ENCODE measurements at places on chromosomes 7 and 10. TPM values are rescaled to one million over a fixed set of nuclear protein-coding genes. Genes with fewer than 3 reads are reported as not detected.

Gene TAF3
- total RNA-seq = 15.6 TPM

GRCh38 chr10:113560071-113560470 is 7.2 kb downstream of the HABP2 start:
- H3K4me3 ChIP-seq = no peak overlapping the region
- no peak overlapping the region for H3K27ac ChIP-seq
- H3K36me3 ChIP-seq = no peaks in the 10 kb centered on the region
- DNase-seq = no peak
- H3K4me1 ChIP-seq = peaks cover 6% of the 10 kb centered on the region

GRCh38 chr10:86434656-86435055 is 68.1 kb upstream of the GRID1 start:
- no peak overlapping the region for H3K4me3 ChIP-seq
- peaks cover 6% of the 10 kb centered on the region for H3K4me1 ChIP-seq
- H3K27me3 ChIP-seq = no peaks in the 10 kb centered on the region
- H3K27ac ChIP-seq = no peak overlapping the region
- no peak for DNase-seq

Gene PTN
- total RNA-seq = not detected

DNA sequence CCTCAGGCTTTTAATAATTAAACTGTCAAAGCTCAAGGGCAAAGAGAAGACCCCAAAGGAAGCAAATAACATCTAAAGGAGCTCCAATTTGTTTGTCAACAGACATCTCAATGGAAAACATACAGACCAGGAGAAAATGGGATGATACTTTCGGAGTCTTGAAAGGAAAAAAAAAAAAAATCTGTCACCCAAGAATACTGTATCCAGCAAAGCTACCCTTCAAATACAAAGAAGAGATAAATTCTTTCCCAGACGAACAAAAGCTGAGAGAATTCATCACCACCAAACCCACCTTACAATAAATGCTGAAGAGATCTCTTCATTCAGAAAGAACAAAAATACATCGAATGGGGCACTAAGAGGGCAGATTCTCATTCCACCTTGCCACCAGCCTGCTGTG is 232.8 kb downstream of the PTPRN2 start:
- peaks cover 6% of the 10 kb centered on the region for H3K36me3 ChIP-seq
- DNase-seq = no peak
- no peak overlapping the region for H3K27ac ChIP-seq
- H3K27me3 ChIP-seq = peaks cover 20% of the 10 kb centered on the region
- no peak overlapping the region for H3K4me3 ChIP-seq

DNA sequence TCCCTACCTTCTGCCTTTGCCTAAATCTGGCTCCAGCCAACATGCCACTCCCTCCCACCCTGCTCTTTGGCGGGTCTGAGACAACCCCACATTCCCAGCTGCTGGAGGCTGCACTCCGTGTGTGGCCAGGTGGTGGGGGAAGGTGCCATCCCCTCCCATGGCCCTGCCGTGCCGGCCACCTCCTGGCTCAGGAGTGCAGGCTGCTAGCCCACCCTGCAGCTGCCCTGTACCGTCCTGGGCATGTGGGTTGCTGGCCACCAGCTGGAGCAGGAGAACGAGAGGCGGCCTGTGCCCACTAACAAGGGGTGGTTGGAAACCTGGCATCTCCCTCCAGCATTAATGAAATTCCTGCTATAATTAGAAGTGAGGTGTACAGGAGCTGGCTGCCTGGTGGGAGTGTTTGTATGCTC is 97.6 kb downstream of the ZMIZ1 start:
- no peaks in the 10 kb centered on the region for H3K36me3 ChIP-seq
- H3K27me3 ChIP-seq = no peaks in the 10 kb centered on the region
- peaks cover 9% of the 10 kb centered on the region for H3K4me1 ChIP-seq

Gene SLC29A4
- total RNA-seq = 0.52 TPM

DNA sequence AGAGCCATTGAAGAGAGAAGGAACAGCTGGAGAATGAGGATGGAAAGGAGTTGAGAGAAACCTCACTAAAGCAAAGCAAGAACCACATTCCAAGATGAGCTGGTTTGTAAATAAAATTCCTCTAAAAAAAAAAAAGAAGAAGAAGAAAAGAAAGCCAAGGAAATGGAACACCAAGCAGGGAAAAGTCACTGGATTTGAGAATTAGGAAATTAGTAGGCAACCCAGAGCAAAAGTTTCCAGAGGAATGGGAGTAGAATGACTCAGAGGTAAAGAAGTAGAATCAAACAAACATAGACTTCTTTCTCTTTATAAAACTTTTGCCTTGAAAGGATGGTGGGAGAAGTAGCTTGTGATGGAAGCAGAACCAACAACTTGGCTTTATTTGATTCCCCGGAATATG is 3.9 kb downstream of the CH25H start:
- H3K4me1 ChIP-seq = peaks cover 21% of the 10 kb centered on the region
- H3K4me3 ChIP-seq = no peak overlapping the region
- no peak overlapping the region for H3K27ac ChIP-seq
- H3K27me3 ChIP-seq = peaks cover 12% of the 10 kb centered on the region

DNA sequence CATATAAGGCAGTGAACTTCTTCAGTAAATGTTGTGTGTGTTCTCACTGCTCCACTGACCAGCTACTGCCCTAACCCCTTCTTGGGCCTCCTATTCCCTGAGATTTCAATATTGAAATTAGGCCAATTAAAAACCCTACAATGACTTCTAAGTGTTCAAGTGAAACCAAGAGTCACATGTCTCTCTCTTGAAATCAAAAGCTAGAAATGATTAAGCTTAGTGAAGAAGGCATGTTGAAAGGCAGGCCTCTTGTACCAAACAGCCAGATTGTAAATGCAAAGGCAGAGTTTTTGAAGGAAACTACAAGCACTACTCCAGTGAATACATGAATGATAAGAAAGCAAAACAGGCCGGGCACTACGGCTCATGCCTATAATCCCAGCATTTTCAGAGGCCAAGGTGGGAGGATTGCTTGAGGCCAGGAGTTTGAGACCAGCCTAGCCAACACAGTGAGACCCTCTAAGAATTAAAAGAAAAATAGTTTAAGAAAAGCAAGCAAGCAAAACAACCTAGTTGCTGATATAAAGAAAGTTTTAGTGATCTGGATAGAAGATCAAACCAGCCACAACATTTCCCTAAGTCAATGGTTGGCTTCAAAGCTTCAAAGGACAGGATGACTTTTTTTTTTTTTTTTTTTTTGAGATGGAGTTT is 22.3 kb downstream of the BRAF start:
- H3K4me1 ChIP-seq = peaks cover 44% of the 10 kb centered on the region
- H3K27me3 ChIP-seq = no peaks in the 10 kb centered on the region
- peak overlapping the region; percentile 46 for H3K4me3 ChIP-seq
- H3K27ac ChIP-seq = peak overlapping the region; percentile 19
- DNase-seq = no peak
- peaks cover 4% of the 10 kb centered on the region for H3K36me3 ChIP-seq

- no peaks in the 10 kb centered on the region for H3K4me1 ChIP-seq
- H3K27ac ChIP-seq = no peak overlapping the region
- H3K27me3 ChIP-seq = no peaks in the 10 kb centered on the region
- H3K36me3 ChIP-seq = no peaks in the 10 kb centered on the region
- H3K4me3 ChIP-seq = no peak overlapping the region
Measured at GRCh38 chr7:116994611-116995010, 41.3 kb downstream of the ST7 start.

- DNase-seq = no peak
- no peaks in the 10 kb centered on the region for H3K27me3 ChIP-seq
- no peak overlapping the region for H3K4me3 ChIP-seq
- no peaks in the 10 kb centered on the region for H3K4me1 ChIP-seq
- no peak overlapping the region for H3K27ac ChIP-seq
Measured at GRCh38 chr10:102964713-102965112, 46.6 kb downstream of the CNNM2 start.

Gene MYL10
- not detected for total RNA-seq

DNA sequence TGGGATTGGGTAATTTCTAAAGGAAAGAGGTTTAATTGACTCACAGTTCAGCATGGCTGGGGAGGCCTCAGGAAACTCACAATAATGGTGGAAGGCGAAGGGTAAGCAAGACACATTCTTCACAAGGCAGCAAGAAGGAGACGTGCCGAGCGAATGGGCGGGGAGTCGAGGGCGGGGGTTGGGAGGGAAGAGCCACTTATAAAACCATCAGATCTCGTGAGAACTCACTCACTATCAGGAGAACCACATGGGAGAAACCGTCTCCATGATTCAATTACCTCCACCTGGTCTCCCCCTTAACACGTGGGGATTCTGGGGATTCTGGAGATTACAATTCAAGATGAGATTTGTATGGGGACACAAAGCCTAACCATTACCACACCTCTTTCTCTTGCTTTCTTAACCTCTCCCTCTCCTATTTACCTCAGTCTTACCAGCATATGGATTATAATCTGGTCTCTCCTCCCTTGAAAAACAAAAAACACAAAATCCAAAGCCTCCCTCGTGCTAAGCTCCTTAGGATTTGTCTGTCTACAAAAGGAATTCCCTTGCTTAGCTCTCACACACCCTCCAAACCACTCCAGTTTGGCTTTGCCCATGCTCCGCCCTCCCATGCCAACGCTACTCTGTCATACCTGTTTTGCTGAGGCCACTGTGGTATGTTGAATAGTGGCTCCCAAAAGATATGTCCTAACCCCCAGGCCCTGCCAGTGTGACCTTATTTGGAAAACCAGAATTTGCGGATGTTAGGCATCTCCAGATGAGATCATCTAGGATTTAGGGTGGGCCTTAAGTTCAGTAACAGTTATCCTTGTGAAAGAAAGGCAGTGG is 19.6 kb upstream of the EFCAB10 start:
- H3K27me3 ChIP-seq = peaks cover 7% of the 10 kb centered on the region
- H3K27ac ChIP-seq = no peak overlapping the region
- no peaks in the 10 kb centered on the region for H3K36me3 ChIP-seq

Gene SPDYE5
- not detected for total RNA-seq

Gene GIMAP4
- total RNA-seq = 245 TPM

- no peaks in the 10 kb centered on the region for H3K4me1 ChIP-seq
- DNase-seq = no peak
- no peak overlapping the region for H3K4me3 ChIP-seq
- H3K27ac ChIP-seq = no peak overlapping the region
- H3K36me3 ChIP-seq = peaks cover 13% of the 10 kb centered on the region
- H3K27me3 ChIP-seq = peaks cover 26% of the 10 kb centered on the region
Measured at GRCh38 chr10:49200854-49201253, 12.7 kb upstream of the TMEM273 start.

Gene COL13A1
- not detected for total RNA-seq

Gene LRGUK
- 0.71 TPM for total RNA-seq

DNA sequence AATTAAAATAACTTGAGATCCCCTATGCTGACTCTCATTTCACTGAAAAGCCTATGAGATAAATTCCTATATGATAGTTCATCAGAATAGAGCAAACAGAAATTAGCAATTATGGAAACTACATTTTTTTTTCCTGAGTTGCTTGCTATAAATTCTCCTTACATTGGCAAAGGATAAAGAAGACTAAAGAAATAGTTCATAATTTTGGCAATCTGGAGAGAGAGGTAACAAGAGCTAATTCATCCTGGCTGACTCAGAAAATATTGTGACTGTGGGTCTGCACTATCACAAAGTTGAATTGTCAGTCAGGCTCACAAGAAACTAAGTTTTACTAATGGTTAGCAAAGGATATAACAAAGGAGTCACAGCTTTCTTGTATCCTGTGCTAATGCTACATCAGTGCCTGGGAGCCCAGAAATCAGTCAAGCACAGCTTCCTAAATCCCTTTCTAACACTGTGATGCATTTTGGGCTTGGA is 483.0 kb downstream of the MAGI2 start:
- no peak overlapping the region for H3K4me3 ChIP-seq
- no peaks in the 10 kb centered on the region for H3K27me3 ChIP-seq
- no peaks in the 10 kb centered on the region for H3K4me1 ChIP-seq
- H3K36me3 ChIP-seq = peaks cover 7% of the 10 kb centered on the region

DNA sequence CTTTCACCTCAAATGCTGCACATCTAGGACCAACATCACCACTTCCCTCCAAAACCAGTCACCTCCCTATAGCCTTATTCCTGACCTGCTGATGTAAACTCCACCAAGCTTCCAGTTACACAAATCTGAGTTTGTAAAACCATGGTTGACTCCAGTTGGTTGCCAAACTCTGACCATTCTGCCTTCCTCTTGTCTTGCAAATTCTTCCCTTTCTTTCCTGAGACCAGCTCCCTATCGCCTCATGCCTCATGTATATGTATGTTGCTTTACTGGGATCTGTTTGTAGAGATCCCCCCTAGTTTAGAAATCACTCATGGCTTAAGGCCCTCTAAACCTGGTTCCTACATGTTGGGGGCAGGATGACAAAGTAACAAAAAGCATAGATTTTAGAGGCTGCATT is 31.3 kb downstream of the PAX2 start:
- no peak overlapping the region for H3K4me3 ChIP-seq
- H3K27ac ChIP-seq = no peak overlapping the region
- no peaks in the 10 kb centered on the region for H3K4me1 ChIP-seq

DNA sequence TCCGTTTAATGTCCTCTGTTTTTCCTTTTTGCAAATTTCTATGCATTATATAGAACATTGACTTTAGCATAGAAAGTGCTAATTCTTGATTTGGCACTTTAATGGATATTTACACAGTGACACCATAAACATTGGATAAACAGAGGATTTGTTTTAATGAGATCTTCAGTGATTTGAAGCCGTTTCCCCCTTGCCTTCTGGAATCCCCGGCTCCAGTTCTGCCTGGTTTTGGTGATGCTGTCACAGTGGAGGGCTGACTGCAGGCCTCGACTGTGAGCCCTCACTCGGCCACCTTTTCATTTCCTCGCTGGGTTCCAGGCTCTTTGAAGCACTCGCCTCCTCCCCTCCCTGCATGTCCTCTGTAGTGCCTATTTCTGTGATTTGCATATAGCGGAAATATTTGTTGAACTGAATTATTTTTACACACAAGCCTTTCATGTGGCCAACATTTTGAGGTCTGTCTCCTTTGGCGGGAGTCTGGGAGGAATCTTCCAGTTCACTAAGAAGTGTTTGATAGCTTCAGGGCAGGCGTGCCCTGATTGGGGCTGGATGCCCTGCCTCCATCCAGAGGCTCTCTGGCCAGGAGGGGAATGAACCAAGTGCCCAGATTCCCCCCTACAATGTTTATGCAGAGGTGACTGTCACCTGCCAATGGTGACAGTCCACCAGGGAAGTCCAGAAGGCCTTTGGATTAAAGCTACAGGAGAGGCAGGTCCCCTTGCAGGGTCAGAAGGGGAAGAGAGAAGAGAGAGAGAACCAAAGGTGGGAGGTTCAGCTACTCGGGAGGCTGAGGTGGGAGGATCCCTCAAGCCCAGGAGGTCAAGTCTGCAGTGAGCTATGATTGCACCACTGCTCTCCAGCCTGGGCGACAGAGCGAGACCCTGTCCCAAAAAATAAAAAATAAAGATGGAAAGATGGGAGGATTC is 67.5 kb downstream of the CUX1 start:
- no peaks in the 10 kb centered on the region for H3K27me3 ChIP-seq
- no peak overlapping the region for H3K4me3 ChIP-seq
- peaks cover 8% of the 10 kb centered on the region for H3K4me1 ChIP-seq
- peak overlapping the region; percentile 64 for H3K27ac ChIP-seq
- no peaks in the 10 kb centered on the region for H3K36me3 ChIP-seq
- no peak for DNase-seq

Gene CNPY4
- 17.5 TPM for total RNA-seq

Gene ZNF239
- not detected for total RNA-seq

GRCh38 chr7:2572101-2572842 is 13.5 kb downstream of the IQCE start:
- no peak for DNase-seq
- H3K27ac ChIP-seq = no peak overlapping the region
- no peaks in the 10 kb centered on the region for H3K27me3 ChIP-seq
- no peak overlapping the region for H3K4me3 ChIP-seq
- H3K36me3 ChIP-seq = no peaks in the 10 kb centered on the region

Gene PDAP1
- 145 TPM for total RNA-seq

GRCh38 chr10:59967079-59967478 is 60.7 kb upstream of the CCDC6 start:
- H3K4me3 ChIP-seq = no peak overlapping the region
- H3K27me3 ChIP-seq = no peaks in the 10 kb centered on the region
- no peak for DNase-seq
- no peaks in the 10 kb centered on the region for H3K4me1 ChIP-seq

All from natural killer cell treated with Interleukin-12 subunit alpha and Interleukin-12 subunit beta and Interleukin-15 and Interleukin-18, amount 100 ng/mL, for 72 hours (primary cell).